ELR (cell line): ENCODE measurements at places on chromosomes 2 and 18.

DNA sequence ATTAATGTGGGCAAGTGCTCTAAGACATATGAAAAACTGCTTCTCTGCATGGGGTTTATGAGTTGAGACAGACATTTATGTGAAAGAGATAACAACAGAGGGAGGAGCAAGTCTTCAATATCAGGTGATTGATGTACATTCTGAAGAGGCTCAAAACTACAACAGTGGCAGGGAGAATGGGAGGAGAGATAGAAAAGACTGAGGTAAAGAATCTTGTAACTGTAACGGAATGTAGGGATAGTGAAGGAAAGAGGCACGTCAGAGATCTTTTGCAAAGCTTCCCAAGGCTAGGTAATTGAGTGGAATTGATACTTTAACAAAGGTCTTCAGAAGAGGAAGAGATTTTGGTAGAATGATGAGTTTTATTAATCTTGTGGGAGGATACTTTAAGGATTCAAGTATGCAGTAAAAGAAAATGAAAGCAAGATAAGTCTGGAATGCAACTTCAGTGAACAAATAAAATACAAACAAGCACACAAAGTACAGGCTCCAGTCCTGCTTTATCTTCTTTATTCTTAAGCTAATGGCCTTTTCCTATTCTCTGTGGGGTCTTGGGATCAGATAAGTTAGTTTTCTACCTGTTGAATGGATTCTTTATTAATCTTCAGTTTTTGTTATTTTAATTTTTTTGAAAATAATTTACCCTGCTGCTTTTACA lies 15.0 kb downstream of the SMAD4 start:
- no peak for DNase-seq

GRCh38 chr2:237345411-237345810 lies 68.6 kb downstream of the COL6A3 start:
- no peak for DNase-seq

- DNase-seq, result no peak
Observed at GRCh38 chr2:135949451-135950234, 35.8 kb downstream of the DARS1 start.

DNA sequence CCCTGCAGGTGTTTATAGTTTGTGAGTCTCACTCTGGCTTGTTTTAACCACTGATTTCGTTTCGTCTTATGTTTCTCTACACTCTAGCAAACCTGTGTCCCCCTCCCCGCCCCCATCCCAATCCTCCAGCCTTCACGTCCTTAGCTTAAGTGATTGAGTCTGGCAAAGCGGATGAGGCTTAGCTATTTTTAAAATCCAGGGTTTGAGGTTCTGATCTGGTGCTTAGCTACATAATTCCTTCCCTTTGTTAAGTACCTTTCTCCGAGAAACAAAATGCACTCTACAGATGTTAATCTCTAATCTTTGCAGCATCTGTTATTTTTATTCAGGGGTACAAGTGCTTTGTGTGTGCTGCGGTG lies 7.8 kb downstream of the AGAP1 start:
- DNase-seq, result no peak
